ENCODE measurements at places on chromosomes 1 and 21.

GRCh38 chr1:94038511-94038910, 82.4 kb downstream of the ABCA4 start:
- no peak for DNase-seq

GRCh38 chr1:219422811-219423598, 189.9 kb downstream of the ZC3H11B start:
- DNase-seq = no peak

DNA sequence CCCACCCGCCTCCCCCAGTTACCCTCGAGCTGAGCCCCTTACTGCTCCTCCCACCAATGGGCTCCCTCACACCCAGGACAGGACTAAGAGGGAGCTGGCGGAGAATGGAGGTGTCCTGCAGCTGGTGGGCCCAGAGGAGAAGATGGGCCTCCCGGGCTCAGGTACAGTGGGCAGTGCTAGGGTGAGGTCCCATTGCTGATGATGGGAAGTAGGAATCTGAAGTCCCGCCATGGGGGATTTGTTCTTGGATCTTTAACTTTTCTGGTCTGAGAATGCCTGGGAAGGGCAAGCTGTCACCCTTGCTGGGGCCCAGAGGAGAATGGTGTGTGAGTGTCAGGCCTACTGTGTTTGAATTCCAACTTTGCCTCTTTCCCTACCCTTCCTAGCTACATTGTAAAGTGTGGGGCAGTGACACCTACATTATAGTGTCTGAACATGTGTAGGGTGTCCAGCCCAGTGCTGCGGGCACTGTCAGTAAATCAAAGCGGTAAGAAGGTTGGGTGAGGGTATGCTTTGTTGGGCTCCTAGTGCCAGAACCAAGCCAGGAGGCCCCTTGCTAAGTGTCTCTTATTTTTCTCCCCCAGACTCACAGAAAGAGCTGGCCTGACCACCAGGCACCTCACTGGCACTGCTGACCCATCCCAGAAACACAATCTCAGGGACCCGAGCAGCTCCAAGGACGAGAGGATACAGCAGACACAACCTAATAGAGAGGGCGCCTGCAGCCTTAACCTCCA, 44.7 kb downstream of the YARS1 start:
- DNase-seq = no peak

- DNase-seq = no peak
Measured at GRCh38 chr21:44391345-44392091, 38.1 kb downstream of the TRPM2 start.

- DNase-seq = no peak
Measured at GRCh38 chr1:170596701-170597100, 64.7 kb downstream of the GORAB start.

GRCh38 chr1:230792691-230793462, 45.7 kb downstream of the CAPN9 start:
- DNase-seq = no peak

GRCh38 chr1:228939001-228939691, 203.9 kb downstream of the RHOU start:
- no peak for DNase-seq

DNA sequence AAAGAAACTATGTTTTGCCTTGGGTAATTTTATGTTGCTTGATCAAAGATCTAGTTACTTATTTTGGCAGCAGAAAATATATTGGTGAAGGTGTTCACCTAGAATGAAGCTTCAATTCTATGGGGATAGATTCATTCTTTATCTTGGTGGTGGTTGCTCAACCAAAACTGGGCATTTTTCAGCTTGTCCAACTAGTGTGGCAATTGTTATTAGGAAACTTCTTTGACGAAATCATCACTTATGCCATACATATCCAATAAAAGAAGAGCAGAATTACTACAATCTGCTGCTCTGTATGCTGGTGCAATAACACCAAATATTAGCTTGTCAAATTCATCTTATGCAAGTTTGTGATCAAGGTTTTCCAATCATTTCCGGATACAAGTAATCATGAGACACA, 26.8 kb upstream of the TMPRSS15 start:
- DNase-seq = no peak

GRCh38 chr1:113389359-113389952, 859 bp upstream of the MAGI3 start:
- no peak for DNase-seq

DNA sequence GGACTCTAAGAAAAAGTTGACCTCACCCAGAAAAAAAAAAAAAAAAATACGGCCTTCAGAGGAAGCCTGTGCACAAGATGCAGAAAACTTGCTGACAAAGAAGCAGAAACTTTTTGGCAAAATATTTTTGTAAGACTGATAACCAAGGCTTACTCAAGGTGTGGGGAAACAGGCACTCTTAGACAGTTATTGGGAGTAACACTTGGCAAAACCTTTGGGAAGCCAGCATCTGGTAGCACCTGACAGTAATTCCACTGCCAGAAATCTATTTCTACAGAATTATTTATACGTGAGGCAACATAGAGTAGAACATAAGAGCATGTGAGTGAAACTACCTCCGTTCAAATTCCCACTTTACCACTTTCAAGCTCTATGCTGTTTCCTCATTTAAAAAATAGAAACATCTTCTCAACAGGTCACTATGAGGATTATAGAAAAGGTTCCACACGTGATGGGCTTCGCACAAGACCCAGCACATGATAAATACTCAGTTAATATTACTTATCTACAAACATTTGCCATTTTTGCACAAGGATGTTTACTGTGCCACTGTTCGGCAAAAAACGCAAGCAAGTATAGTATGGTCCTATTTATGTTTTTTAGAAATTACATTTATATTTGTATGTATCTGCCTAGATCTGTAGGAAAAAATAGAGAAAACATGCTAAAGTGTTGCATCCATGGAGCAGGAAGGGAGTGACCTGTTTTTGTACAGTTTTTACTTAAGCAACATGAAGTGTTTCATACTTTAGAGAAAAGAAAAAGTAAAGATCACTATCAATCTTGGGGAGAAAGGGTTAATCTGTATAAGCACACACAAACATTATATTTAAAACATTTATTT, 22.2 kb downstream of the MRPL39 start:
- DNase-seq = no peak

DNA sequence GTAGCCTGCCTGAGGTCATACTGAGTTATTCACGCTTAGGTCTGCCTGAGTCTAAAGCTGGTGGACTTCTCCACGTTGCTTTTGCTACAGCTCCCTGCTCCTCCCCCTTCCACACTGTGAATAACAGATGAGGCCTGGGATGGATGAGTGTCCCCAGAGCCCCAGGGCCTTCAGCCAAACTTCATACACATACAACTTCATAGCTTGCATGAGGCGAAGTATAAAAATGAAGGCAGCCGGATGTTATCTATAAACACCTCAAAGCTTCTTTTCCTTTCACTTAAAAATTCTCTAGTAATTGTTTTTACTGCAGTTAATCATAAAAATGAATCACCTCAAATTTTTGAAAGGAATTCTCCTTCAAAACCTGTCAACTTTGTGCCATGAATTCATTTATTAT, 70.2 kb downstream of the DAB1 start:
- DNase-seq = no peak

GRCh38 chr1:66489151-66489550, 44.8 kb upstream of the SGIP1 start:
- no peak for DNase-seq

DNA sequence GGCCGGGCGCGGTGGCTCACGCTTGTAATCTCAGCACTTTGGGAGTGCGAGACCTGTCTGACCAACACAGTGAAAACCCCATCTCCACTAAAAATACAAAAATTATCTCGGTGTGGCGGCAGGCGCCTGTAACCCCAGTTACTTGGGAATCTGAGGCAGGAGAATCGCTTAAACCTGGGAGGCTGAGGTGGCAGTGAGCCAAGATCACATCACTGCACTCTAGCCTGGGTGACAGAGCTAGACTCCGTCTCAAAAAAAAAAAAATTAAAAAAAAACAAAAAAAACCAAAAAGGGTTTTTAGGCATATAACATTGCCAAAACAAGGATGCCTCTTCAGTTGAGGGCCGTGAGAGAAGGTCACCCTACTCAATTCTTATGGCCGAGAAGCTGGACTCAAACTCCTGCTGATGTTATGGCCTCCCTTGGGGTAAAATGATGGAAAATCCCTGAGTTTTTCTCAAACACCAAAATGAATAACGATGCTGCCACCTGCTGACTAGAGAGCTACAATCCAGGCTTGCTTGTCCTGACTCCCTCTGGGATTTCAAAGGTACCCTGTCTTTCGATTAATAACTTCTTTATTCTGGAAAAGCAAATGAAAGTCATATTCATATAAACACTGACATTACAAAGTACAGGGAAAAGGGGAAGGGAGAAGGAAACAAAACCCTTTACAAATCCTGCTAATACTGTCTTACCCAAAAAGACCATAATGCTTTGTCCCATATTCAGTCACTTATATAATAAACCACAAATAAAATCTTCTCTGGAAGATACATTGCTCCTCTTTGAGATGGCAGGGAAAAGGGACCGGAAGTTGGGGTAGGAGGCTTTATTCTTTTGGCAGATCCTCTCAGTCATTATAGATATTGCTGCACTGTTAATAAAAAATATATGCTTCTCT, 10.7 kb downstream of the RAB42 start:
- peak; percentile 31 for DNase-seq

DNA sequence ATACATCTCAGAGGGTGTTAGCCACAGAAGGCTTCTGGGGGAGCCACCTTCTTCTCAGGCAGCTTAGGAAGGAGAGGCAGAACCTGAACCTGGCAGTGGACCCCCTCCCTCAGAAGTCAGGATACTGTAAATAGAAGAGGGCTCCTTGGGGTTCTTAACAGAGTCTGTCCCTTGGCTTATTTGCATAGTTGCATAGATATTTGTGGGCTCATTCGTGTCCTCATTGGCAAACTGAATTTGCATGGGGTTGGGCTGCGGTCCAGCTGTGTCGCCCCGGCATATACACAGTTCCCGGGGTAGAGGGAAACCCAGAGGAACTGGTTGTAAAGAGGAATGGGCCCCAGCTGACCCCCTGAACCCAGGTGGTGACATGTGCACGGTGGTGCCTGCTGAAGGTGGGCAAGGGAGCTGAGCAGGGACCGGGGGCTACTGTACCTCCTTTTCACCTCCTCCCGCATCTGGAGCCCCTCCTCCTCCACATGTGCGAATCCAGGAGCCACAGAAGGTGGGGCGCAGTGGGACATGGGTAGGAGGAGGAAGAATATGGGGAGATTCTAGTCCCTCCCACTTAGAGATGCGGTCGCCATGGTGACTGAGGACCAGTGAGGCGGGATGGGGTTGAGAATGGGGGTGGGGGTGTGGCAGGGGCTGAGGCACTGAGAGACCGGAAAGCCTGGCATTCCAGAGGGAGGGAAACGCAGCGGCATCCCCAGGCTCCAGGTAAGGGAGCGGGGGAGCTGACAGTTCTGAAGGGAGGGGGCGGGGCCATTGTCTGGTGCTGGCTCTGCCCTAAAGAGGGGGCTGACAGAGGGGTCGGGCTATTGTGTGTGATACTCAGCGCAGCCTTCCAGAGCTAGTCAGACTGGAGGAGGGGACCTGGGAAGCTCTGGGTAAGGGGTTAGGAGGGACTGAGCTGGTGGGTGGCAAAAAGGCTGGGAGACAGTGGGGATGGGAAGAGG, 3.7 kb upstream of the SEMA4A start:
- no peak for DNase-seq

GRCh38 chr1:7646981-7647901, 123.9 kb upstream of the VAMP3 start:
- peak; percentile 34 for DNase-seq

- DNase-seq = no peak
Measured at GRCh38 chr1:219354962-219355361, 181.3 kb downstream of the LYPLAL1 start.

Measured in amygdala (tissue), 56 donors.